Astrocyte of the spinal cord (primary cell): ENCODE measurements at places on chromosomes 4 and X.

DNA sequence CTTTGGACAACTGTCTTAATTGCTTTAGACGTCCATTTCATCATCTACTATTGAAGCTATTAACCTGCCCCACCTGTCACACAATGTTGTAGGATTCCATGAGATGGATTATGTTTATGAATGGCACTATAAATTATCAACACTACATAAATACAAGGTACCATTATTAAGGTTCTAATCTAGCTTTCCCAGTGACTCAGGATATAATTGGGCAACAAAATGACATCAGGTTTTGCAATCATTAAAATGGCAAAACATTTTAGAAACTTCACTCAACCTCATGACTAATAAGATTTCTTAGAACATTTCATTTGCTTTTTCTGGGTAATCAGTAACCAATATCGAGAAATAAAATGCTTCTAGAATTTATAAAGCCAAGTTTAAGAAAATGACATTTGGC lies 9.2 kb downstream of the HOPX start:
- DNase-seq: no peak

DNA sequence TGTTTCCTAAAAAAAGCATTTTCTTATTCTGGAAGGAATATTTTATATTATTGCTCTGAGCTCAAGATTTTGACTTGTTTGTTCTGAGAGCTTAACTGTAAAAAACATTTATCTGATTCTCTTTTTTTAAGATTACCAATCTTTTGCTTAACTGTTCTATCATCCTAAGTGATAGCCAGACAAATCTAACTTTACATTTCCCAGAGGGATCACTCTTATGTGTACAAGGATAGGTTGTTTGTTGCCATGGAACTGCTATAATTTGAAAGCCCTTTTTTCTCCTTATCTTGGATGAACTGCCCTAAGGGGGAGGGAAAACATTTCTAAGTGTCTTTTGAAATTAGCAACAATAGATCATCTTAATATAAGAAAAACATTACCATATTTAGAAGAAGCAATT lies 494.7 kb downstream of the TRAM1L1 start:
- no peak for DNase-seq

DNA sequence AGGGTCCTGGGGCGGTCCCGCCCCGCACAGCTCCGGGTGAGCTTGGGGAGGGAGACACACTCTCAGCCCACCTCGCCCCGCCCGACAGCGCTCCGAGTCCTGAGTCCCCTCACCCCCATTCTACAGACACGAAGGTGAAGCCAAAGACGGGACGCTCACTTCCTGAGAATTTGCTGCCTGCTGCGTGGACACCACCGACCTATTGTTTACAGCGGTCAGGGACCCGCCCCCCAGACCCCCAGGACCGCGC lies 796 bp upstream of the ZNF141 start:
- no peak for DNase-seq

DNA sequence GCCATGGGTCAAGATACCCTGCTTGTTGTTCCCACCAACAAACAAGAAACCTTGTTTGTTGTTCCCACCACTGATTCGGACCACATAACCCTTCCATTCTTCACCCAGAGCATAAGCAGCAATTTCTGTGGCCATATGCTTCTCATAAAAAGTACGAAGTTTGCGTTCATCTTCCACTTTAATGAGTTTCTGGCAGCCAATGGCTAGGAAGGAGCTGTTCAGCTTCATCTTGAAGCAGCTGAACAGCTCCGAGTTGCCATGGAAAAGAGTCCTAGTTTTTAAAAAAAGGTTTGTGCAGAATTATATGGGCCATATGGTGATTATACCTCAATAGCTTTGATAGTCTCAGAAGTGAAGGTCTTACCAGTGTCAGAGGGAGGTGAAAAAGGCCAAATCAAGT lies 65.3 kb downstream of the ENOPH1 start:
- no peak for DNase-seq

- DNase-seq: peak; percentile 52
Measured at GRCh38 chrX:119067023-119067739, 5.6 kb upstream of the CT47C1 start.

- peak; percentile 58 for DNase-seq
Measured at GRCh38 chrX:34300871-34301270, 168.8 kb upstream of the FAM47A start.
